ENCODE measurements at places on chromosomes 11 and 22.

DNA sequence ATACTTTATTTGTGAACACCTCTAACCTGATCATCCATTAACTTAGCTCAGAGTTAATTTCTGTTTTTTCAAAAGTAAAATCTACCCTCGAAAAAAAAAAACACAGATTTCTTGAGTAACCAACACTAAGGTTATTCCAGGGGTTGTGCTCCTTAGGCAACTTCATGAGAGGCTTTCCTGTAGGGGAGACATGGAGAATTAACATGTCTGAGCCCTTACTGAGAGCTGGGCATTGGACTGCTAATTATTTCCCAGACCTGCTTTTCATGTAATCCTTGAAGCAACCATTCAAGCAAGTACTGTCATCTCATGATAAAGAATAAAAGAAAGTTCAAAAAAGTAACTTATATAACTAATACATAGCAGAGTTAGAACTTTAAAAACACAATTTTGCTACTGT lies 13.5 kb upstream of the UPB1 start:
- no peak for DNase-seq
- H3K36me3 ChIP-seq, result no peaks in the 10 kb centered on the region
- no peaks in the 10 kb centered on the region for H3K27me3 ChIP-seq
- no peak overlapping the region for H3K27ac ChIP-seq

DNA sequence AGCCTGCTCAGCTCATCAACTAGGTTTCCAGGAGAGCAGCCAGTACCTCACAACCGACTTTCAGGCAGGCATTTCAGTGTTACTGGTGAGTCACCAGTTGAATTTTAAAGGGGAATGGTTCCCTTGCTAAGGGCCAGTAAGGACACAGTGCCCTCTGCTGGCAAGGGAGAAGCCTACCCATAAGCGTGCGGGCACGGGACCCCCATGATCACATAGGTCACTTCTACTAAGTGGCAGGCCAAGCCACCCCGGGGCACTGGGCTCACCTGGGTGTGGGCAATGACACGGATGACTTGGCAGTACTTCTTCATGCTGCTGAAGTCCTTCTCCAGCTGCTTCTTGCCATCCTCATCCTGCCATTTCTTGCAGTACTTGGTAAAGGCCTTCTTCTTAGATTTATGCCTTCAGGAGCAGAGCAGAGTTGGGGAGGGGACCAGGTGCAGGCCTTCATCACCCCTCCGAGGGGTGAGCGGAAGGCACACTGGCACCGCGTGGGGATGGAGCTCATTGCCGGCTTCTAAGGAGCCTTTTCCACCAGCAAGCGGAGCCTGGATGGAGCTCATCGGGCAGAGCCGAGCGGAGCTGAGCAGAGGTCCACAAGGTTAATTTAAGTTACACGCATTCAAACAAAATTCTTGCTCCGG lies 2.9 kb downstream of the RPL3 start:
- no peaks in the 10 kb centered on the region for H3K27me3 ChIP-seq
- peaks cover 34% of the 10 kb centered on the region for H3K4me1 ChIP-seq
- H3K4me3 ChIP-seq, result no peak overlapping the region
- H3K36me3 ChIP-seq, result peaks cover 74% of the 10 kb centered on the region
- DNase-seq, result peak; percentile 94
- H3K27ac ChIP-seq, result peak overlapping the region; percentile 41

- DNase-seq, result no peak
- peaks cover 23% of the 10 kb centered on the region for H3K4me1 ChIP-seq
- H3K27me3 ChIP-seq, result no peaks in the 10 kb centered on the region
- H3K27ac ChIP-seq, result peak overlapping the region; percentile 12
- no peaks in the 10 kb centered on the region for H3K36me3 ChIP-seq
- no peak overlapping the region for H3K4me3 ChIP-seq
These were observed 38.3 kb upstream of the NNMT start for GRCh38 chr11:114257621-114258558.

- peaks cover 30% of the 10 kb centered on the region for H3K4me1 ChIP-seq
- H3K27me3 ChIP-seq, result no peaks in the 10 kb centered on the region
- no peaks in the 10 kb centered on the region for H3K36me3 ChIP-seq
- DNase-seq, result peak; percentile 85
- no peak overlapping the region for H3K27ac ChIP-seq
These were observed 85.4 kb downstream of the OSBP2 start for GRCh38 chr22:30780026-30780425.

DNA sequence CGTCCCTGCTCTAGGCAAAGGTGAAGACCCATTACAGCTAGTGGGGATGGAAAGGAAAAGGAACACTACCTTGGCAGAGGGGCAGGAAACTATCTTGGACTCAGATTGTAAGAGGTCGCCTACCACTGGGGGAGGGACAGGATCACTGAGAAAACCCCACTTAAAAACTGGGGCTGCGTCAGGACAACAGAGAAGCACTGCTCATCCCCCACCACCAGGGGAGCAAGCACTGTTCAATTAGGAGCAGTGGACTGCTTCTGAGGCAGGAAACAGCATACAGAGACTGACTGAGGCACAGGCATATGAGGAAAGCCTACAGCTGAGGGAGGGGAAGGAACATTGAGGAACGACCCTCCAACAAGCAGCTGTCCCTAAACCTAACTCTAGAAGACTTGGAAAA lies 20.8 kb upstream of the DLAT start:
- H3K27me3 ChIP-seq, result no peaks in the 10 kb centered on the region
- no peak overlapping the region for H3K4me3 ChIP-seq
- H3K4me1 ChIP-seq, result no peaks in the 10 kb centered on the region
- peak; percentile 22 for DNase-seq

GRCh38 chr11:9330387-9331384 lies 16.3 kb upstream of the TMEM41B start:
- no peaks in the 10 kb centered on the region for H3K4me1 ChIP-seq
- no peak for DNase-seq
- H3K27ac ChIP-seq, result no peak overlapping the region
- H3K27me3 ChIP-seq, result no peaks in the 10 kb centered on the region
- no peaks in the 10 kb centered on the region for H3K36me3 ChIP-seq

DNA sequence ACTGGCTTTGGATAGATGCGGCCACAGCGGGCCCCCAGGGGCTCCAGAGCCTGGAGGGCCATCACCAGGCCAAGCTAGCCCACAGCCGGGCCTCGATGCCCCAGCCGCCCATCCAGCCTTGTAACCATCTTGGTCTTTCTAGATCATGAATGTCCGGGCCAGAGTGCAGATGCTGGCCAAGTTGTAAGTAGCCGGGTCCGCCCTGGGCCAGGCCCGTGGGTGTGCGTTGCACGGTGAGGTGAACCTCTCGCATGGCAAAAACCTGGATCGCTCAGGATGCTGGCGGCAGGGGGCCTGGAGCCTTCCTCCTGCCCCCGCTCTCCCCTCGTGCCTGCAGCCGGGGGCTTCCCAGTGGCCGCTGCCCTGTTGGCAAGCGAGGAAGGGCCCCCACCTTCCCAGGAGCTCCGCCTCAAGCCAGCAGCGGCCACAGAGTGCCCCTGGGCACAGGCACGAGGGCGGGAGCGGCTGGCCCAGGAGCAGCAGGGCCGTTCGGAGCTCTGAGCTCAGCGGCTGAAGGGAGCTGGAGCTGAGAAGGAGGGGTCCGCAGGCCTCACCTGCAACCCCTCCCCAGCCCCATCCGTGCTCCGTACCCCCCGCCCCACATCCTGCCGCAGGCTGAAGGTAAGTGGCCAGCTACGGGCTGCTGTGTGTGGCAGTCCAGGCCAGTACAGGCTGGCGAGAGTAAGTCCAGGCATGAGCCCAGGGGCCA lies 10.9 kb upstream of the MRPL23 start:
- DNase-seq, result no peak
- no peaks in the 10 kb centered on the region for H3K36me3 ChIP-seq
- no peak overlapping the region for H3K4me3 ChIP-seq
- H3K27me3 ChIP-seq, result no peaks in the 10 kb centered on the region

GRCh38 chr11:122271745-122272144 lies 155.7 kb upstream of the BLID start:
- H3K27ac ChIP-seq, result no peak overlapping the region
- DNase-seq, result no peak
- H3K27me3 ChIP-seq, result no peaks in the 10 kb centered on the region
- H3K4me3 ChIP-seq, result no peak overlapping the region

GRCh38 chr11:75468534-75469340 lies 35.7 kb upstream of the KLHL35 start:
- no peaks in the 10 kb centered on the region for H3K36me3 ChIP-seq
- no peak overlapping the region for H3K27ac ChIP-seq
- no peak overlapping the region for H3K4me3 ChIP-seq
- no peaks in the 10 kb centered on the region for H3K27me3 ChIP-seq
- H3K4me1 ChIP-seq, result no peaks in the 10 kb centered on the region
- no peak for DNase-seq

DNA sequence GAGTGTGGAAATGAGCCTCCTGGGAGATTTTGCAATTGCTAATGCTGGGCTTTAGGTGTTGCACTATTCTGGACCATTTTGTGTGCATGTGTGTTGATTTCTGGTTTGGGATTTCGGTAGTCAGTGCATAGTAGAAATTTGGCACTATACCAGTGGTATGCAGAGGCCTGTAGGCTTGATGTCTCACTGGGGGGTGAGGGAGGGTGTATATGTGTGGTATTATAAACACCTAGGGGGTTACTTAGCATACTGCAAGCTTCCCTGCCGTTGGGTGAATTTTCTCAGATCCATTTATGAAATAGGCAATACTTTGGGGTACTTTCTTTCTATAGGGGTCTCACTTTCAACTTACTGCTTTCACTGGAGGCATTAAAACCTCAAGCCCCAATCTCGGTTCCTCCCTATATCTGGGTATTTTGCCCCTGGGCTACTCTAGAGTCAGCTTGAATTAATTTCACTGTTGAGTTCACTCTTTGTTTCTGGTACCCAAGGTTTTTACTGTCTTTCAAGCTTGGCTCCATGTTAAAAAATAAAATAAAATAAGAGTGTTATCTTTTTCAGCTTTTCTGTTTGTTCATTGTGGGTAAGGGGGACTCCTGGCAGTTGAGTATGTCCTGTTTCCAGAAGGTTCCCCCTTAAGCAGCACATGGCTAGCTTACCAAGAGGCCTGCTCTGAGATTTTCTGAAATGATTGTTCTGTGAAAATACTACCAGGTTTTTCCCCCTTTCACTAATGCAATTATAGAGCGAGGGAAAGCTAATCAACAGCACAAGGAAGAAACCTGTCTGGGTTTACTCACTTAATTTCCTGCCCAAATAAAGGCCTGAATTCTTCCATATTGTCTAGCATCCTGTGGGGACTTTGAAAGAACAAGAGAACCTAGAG lies 45.8 kb downstream of the PPFIBP2 start:
- H3K4me3 ChIP-seq, result no peak overlapping the region
- DNase-seq, result no peak
- H3K4me1 ChIP-seq, result no peaks in the 10 kb centered on the region
- peaks cover 16% of the 10 kb centered on the region for H3K27me3 ChIP-seq
- H3K36me3 ChIP-seq, result no peaks in the 10 kb centered on the region

GRCh38 chr11:67317888-67318555 lies 14.7 kb downstream of the SSH3 start:
- H3K4me1 ChIP-seq, result peaks cover 14% of the 10 kb centered on the region
- H3K4me3 ChIP-seq, result peak overlapping the region; percentile 88
- peak overlapping the region; percentile 80 for H3K27ac ChIP-seq
- H3K27me3 ChIP-seq, result no peaks in the 10 kb centered on the region
- DNase-seq, result no peak

- H3K27me3 ChIP-seq, result no peaks in the 10 kb centered on the region
- H3K4me1 ChIP-seq, result no peaks in the 10 kb centered on the region
- no peak overlapping the region for H3K27ac ChIP-seq
- no peaks in the 10 kb centered on the region for H3K36me3 ChIP-seq
- no peak for DNase-seq
These were observed 12.2 kb upstream of the GSTP1 start for GRCh38 chr11:67571443-67571842.

DNA sequence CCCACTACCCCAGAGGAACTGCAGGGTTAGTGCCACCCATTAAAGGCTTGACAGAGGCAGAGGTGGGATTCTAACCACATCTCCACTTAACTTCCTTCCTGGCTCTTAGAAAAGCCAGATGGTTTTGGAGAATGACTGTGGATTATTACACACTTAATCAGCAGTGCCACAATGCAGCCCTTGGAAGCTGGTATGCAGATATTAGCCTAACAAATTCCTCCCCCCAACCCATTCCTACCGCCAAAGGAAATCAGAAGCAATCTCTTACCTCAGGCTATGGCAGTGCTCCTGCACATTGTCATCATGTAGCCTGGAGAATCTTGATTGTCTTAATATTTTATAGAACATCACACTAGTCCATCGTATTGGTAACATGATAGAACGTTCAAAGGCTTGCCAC lies 23.2 kb upstream of the NRGN start:
- H3K4me3 ChIP-seq, result no peak overlapping the region
- H3K4me1 ChIP-seq, result peaks cover 47% of the 10 kb centered on the region
- H3K36me3 ChIP-seq, result no peaks in the 10 kb centered on the region
- DNase-seq, result peak; percentile 83

- no peaks in the 10 kb centered on the region for H3K36me3 ChIP-seq
- no peak overlapping the region for H3K27ac ChIP-seq
- no peaks in the 10 kb centered on the region for H3K4me1 ChIP-seq
- peak; percentile 80 for DNase-seq
- peaks cover 7% of the 10 kb centered on the region for H3K27me3 ChIP-seq
These were observed 925 bp upstream of the KCNJ11 start for GRCh38 chr11:17389211-17389956.

DNA sequence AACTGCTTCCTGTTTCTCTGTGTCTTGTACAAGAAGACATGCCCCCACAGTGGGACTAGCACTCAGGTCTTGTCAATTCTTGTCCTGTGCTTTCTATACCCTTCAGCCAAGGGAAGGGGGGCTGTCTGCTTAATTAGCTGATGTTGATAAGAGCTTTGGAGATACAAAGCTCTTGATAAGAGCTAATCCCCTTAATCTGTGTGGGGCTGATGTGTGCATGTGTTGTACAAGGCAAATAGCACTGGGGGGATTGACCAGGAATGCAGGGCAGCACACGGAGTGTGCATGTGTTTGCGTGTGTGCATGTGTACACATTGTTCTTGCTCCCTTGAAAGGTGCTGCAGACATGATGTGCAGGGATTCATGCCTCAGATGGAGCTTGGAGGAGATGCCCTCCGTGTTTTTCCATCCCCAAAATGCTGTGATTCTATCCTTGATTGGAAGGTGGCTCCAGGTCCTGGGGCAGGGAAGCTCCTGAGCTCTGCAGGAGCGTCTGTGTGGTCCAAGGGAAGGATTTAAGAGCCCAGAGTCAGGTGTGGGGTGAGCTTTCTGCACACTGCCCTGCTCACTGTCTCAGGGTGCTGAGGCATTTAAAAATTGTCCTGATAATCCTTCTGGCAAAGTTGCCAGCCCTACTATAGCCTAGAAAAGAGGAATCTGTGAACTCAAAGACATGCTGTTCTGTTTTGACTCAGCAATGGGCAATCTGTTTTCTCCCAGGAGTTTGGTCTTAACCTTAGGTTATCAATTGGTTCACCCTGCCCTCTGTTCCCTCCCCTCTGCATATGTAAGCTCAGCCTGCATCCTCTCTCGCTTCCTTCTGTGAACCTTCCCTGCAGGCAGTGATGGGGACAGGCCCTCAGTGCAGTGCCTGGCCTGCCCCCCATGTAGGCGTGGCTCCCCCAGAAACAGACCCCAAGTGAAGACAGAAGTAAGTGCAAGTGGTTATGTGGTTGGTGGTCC lies 102.0 kb downstream of the GRIK4 start:
- H3K27me3 ChIP-seq, result no peaks in the 10 kb centered on the region
- DNase-seq, result no peak
- no peaks in the 10 kb centered on the region for H3K36me3 ChIP-seq
- H3K4me1 ChIP-seq, result no peaks in the 10 kb centered on the region

- no peaks in the 10 kb centered on the region for H3K36me3 ChIP-seq
- H3K4me3 ChIP-seq, result no peak overlapping the region
- H3K27me3 ChIP-seq, result no peaks in the 10 kb centered on the region
- H3K4me1 ChIP-seq, result no peaks in the 10 kb centered on the region
- DNase-seq, result peak; percentile 32
These were observed 904.2 kb upstream of the RAG2 start for GRCh38 chr11:37502202-37502601.

- H3K27ac ChIP-seq, result no peak overlapping the region
- H3K4me1 ChIP-seq, result no peaks in the 10 kb centered on the region
- H3K4me3 ChIP-seq, result no peak overlapping the region
These were observed 15.8 kb downstream of the APOL2 start for GRCh38 chr22:36223504-36223903.
